Activated T-cell treated with anti-CD3 and anti-CD28 coated beads for 4 hours (primary cell): ENCODE measurements at places on chromosomes 13 and 19.

GRCh38 chr19:42313096-42313839, at the start of gene TMEM145:
TSS of gene TMEM145 (plus strand) at chr19:42313309. CDS start at chr19:42313377, 68 bp downstream.
- DNase-seq: no peak

GRCh38 chr13:45464141-45464686, 525 bp upstream of the COG3 start:
- DNase-seq: no peak

GRCh38 chr19:5127717-5128116, 158.8 kb downstream of the KDM4B start:
- DNase-seq: no peak

DNA sequence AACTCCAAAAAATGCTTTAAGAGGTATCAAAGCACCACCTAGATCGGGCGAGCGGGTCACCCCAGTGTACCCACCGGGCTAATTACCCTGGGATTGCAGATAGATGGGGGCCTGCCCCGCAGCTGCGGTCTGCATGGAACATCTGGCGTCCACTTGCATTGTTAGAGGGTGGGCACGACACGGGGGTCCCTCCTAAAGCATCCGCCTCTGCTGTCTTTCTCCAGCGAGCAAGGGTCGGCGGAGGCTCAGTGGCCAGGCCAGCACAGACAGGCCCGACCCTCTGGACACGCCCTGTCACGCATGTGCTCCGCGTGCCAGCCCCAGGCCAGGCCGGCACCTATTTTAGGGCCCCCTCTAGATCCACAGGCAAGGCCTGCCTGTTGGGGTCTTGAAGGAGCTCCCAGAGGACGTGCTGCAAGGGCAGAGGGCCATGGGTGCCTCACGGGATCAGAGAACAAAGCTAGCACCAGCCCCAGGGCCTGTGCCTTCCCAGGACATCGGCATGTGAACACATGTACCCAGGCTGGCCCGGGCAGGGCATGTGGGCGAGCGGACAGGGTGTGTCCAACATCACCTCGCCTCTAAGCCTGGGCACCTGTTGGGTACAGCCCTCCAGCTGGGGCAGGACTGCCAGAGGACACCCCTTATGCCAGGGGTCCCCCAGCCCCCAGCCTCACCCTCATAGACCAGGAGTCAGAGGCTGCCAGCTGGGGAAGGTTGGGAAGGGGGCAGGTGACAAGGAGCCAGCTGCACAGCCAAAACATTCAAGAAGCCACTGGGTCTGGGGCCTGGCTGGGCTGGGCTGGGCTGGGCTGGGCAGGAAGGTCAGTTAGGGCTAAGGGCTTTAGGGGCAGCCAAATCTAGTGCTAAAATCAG, 35.6 kb upstream of the NANOS3 start:
- DNase-seq: no peak

DNA sequence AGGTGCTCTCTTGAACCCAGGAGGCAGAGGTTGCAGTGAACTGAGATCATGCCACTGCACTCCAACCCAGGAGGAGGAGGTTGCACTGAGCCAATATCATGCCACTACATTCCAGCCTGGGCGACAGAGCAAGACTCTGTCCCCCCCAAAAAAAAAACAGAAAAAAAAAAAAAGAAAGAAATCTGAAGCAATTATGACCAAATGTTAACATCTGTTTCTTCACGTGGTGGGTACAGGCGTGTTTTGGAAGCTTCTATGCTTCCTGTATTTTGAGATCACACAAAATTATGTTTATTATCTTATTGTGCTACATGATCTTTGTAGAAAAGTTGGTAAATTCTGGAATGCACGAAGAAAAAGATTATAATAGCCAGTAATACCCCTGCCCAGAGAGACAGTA, 2.7 kb upstream of the ACP5 start:
- DNase-seq: no peak

DNA sequence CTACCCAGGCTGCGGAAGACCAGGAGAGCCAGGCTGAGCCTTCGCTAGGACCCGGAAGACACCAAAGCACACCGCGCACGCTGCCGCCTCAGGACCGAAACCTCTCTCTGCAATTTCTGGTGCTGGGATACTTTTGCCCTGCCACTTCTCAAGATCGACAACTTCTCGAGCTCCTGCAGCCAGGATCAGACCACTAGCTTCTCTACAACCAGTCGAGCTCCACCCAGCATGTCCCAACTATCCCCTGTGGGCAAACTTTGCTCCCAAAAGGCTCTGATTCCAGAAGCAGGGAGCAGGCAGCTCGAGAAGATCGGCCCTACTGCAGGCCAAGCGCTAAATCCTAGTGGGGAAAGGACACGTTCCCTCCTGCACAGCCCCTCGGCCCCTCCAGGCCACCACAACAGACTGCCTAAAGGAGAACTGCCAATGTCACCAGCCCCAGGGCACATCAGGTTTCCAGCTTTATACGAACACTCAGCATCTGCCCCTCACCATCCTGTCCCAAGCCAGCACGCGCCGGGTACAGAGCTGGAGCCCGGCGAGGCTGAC, 979 bp downstream of the AKAP8 start:
- peak; percentile 27 for DNase-seq

DNA sequence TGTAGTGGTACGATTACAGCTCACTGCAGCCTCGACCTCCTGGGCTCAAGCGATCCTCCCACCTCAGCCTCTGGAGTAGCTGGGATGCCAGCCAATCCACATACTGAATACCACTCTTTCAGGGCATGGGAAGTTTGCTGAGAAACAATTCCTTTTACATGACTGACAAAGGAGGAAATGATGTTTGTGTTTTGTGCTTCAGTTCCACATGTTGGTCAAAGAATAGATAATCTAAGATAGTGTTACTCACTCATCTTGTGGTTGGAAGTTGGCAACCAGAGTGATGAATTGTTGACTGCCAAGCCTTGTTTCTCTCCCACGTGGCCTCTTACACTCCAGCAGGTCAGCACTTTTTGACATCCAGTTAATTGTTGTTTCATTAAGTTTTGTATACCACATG, 7.6 kb downstream of the MBD3L2B start:
- DNase-seq: no peak

GRCh38 chr13:51721496-51721895, 82.5 kb downstream of the DHRS12 start:
- no peak for DNase-seq

DNA sequence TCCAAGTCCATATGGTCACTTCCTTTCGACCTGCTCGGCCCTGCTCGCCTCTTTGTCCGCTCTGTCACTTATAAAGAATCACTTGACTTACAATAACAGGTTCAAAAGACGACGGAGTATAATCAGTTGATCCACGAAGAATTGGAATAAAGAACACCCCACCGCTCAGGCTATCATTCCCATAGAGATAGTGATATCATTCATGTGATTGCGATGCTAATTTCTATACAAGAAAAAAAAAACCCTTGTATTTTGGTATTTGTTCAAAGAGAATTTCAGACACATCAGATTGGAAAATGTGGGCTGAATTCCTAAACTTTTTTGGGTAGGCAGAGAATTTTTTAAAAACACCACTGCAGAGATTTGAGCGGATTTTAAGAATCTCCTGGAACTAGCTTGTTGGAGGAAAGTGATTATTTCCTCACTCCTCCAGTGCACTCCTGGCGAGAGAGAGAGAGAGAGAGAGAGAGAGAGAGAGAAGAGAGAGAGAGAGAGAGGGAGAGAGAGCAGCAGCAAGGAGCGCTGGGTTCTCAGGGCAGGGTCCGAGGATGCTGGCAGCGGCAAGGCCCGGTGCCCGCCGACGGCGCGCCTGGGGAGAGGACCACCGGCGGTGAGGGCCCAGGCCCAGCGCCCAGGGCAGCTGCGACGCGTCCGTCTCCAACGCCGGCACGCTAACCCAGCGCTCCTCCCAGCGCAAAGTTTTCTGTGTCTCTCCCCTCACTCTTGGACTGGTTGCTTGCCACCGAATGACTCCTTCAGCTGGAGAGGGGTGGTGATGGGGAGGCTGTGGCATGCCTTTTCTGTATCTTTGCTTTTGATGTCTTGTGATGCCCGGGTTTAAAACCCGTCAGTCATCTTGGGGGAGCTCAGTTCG, 149.0 kb upstream of the ZNF536 start:
- DNase-seq: no peak

DNA sequence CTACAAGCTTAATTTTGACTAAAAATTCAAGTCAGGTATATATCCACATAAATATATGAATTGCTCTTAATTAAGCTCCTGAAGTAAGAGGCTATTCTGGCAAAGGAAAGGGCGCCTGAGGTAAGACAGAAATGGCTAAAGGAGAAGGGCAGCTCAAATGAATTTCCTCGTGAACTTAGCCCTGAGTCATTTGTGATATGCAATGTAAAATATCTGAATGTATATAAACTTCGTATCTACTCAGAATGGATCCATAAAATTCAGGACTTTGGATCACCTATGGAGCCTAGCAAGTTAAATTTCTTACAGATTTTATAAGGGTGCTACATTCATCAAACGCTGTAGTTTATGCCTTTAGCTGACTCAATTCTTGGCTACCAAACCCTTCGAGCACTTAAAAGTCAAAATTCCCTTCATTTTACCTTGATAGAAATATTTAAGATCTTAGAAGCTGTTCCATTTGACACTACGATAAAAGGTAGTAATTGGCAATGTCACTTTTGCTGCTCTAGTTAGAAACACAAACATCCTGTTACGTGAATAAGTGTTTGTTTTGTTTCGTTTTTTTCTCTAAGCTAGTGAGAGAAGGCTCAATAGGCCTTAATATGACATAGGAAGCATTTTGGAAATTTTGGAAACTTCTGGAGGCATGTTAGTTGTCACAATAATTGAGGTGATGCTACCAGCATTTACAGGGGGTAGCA, 69.2 kb downstream of the DIAPH3 start:
- no peak for DNase-seq

DNA sequence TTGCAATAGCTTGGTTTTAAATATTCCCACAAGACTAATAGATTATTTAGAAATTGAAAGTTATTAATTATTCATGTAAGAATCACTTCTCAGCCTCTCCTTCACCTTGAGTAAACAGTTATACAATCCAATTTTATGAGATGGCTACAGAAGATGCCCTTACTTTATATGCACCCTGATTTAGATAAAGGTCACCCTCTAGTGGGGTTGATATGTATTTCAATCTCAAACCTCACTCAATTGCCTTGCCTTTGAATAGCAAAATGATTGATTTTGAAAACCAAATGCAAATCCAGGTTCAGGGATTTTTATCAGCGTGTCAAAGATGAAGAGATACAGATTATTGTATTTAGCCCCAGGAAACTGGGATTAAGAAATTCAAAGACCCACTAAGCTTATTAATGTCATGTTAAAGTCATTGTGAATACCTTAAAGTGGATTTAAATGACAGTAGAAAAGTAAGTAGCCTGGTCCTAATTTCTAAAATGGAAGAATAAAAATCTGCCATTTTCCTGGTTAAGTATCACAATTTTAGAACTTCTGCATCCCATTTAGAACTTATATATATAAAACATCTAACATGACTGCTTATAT, 305.1 kb downstream of the ITGBL1 start:
- no peak for DNase-seq

GRCh38 chr13:23609874-23610576, 39.8 kb downstream of the TNFRSF19 start:
- no peak for DNase-seq

DNA sequence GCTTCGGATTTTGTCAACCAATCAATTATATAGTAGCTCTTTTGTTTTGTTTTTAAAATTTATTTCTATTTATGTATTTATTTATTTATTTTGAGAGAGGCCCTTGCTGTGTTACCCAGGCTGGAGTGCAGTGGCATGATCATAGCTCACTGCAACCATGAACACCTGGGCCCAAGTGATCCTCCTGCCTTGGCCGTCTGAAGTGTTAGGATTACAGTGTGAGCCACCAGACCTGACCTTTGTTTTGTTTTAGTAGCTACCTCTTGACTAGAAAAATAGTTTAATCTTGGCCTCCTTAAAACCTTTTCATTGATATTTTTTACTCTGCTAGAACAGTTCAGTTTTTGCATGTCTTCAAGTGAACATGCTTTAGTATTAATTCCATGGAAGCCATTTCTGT, 15.1 kb downstream of the GARRE1 start:
- no peak for DNase-seq

DNA sequence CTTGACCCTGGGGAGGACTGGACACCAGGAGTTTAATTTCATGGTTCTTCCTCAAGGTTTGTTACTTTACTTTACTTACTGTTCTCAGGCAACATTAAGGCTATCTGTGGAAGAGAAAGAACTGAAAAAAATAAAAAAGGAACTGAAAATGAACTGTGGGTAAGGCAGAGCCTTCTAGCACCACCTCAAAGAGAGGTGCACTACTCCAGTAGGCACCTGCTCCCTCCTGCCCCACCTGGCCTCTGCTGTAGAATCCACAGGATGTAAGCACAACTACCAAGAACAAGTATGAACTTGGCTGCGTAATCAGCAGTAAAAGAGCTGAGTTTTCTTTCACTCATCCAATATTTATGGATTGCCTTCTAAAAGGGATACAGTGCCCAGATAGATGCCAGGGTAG, 12.2 kb downstream of the ZNF112 start:
- DNase-seq: no peak

GRCh38 chr19:23470873-23471545, 75.7 kb upstream of the ZNF91 start:
- DNase-seq: no peak

DNA sequence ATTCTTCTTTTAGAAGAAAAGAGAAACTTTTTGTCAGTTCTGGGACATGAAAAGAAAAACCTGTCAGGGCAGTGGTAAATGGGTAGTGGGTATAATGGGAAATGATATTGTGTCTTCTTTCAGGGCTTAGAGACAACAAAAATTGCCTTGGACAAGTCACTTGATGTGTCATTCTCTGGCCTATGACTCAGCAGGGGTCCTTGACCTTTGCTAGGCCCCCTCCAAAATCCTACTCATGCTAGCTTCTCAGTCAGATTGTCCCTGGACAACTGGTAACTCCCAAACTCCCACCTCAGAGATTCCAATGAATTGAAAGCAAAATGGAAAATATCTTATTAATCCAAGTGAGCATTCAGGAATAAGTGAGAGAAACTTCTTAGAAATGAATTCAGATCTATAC, 258.8 kb upstream of the SPRY2 start:
- DNase-seq: no peak

- no peak for DNase-seq
Observed at GRCh38 chr13:69585656-69586055, 522.0 kb upstream of the ATXN8OS start.

DNA sequence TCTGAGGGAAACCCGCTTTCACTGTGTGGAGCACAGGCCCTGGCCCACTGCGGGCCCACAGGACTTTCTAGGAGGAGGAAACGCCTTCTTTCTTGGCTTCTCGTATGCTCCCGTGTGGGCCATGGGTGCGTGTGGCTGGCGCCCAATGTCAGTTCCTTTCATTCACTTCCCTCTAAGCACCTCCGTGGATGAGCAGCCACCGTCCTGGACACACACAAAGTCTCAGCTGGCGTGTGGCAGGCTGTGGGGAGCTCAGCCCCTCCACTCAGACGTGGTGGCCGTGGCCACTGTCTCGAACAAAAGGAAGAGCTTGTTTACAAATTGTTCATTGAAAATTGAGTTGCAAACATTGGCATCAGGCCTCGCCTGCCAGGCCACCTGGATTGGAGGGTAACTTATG, 240.0 kb upstream of the SGCG start:
- DNase-seq: no peak
